Naive thymus-derived CD8-positive, alpha-beta T cell (primary cell): ENCODE measurements at places on chromosomes 7 and 10.

DNA sequence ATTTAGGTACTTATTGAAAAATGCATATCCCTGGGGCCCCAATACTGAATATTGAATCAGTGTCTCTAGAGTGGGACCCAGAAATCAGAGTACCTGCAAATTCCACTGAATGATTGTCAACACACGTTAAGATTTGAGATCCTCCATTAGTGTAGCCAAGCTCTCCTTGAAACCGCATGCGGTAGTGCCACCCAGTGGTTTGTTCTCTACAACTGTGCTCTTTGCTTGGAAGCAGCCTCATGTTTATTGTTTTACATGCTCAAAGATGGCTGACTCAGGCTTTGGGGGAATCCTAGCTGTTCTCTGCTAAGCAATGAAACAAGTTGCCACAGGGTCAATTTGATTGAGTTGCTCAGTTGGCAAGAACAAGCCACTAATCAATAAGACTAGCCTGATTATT, 340.2 kb upstream of the CELF2 start:
- no peak for DNase-seq

DNA sequence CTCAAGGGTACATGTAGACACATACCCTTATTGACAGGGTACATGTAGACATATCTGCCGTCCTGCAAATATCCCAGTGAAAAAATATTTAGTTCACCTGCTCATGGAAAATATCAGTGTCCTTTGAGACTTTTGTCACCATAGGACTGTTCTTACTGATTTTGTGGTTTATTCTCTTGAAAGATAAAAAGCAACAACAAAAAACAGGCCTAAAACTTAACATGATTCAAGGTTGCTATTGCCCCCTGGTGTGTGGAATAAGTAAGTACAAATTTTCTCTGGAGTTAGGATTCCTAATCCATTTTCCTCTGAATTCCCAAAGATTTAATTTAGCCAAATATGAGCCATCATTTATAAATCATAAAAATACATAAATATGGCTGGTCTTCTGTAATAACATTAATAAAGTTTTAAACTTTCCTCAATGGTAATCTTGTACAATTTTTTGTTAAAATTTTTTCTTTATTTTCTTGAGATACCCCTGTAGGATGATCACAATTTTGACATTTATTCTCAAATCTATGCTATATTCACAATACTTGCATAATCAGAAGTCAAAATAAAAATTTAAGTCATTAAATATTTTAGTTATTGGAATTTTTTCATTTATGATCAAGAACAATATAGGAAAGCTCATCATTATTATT, 741.4 kb upstream of the POT1 start:
- no peak for DNase-seq

DNA sequence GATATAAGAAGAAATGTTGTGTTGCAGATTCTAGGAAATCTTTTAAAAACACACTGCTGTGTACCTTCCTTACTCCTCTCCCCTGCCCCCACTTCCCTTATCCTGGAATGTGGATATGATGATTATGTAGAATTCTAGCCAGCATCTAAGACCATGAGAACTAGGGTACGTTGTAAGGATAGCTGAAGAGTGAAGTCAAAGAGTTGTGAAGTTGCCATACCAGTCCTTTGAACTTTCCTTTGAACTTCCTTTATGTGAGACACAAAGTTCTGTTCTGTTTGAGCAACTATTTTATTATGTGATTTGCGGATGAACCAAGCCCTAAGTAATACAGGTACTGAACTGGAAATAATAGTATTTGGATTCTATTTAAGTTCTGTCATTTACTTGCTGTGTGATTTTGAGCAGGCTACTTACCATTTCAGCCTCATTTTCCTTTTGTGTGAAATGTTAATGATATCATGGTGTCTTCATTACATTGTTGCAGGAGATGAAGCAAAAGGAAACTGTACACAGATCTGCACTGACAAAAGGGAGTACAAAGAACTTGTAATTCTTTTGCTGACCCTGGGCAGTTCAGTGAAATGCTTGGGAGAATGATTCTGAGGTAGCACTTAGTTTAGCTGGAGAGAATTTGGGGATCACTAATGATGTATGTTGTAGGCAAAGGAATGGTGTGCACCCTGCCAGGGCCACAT, 31.4 kb downstream of the RPA3 start:
- DNase-seq, result no peak

- no peak for DNase-seq
These were observed 55.8 kb downstream of the PRKG1 start for GRCh38 chr10:51129946-51130544.

DNA sequence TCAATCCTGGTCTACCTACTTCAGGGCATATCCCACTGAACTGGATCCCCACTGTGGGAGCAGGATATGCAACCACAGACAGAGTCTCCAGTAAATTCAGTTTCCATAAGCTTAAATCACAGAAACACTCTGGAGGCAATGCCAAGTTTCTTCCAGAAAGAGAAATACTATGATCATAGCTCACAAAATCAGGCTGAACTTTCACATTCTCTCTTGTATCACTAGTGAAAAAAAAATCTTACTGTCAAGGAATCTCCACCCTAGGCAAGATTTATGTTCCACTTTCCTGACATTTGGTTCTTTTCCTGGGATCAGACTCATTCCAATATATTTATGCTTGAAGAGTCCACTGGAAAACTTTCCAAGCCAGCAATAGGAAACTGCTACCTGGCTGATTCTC, 749.0 kb downstream of the SUGCT start:
- no peak for DNase-seq

DNA sequence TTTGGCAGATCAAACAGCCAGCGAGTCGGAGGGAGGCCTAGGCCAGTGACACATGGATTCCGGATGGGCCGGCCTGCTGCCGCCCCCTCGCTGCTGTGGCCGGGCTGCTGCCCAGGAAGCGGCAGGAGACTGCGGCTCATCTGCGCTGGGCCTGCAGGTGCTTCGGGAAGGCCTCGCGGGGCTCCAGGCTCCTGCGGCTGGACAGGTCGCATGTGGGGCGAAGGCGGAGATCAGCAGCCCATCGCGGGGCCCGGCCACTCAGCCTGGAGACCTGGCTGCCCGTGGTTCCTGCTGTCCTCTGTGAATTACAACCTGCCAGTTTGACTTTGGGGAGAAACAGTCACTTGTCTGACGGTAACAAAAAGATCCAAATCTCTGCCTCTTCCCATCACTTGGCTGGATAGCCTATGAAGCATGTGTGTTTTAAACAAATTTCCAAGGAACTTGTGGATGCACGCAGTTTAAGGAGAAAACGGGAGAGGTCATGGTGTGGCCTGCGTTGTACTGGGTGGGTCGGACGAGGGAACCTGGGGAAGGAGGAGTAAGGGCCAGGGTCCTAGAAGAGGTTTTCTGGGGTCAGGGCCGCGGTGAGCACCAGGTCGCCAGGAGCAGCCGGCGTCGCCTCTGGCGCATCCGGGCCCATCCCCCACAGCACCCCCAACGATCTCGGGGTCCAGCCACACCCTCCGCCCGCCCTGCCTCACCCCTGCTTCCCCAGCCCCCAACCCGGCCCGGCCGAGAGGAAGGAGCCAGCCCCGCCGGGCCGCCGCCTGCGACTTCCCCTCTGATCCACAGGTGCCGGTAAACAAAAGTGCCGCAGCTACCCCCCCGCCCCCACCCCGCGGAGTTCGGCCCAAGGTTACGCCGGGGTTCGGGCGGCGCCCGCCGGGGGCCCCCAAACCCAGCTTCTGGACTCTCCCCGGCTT, 1.6 kb downstream of the SPOCK2 start:
- peak; percentile 77 for DNase-seq

DNA sequence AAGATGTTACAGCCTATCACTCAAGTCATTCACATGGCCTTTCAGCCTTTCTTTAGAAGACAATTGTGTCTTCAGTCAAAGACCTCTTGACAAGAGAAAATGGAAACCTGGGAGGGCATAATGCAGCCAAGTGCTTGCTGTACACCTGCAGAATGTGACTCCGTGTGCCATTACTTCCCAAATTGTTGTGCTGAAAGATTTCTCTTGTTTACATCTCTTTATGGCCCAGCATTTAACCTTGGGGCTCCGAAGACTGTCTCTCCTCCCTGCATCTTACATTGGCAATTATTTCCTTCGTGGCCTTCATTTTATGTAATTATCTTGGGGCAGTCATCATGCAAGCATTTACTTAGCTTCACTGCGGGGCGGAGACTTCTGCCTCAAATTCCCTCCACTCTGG, 287.0 kb downstream of the TCF7L2 start:
- DNase-seq, result no peak

GRCh38 chr10:7998831-7999230, 55.7 kb upstream of the GATA3 start:
- no peak for DNase-seq

DNA sequence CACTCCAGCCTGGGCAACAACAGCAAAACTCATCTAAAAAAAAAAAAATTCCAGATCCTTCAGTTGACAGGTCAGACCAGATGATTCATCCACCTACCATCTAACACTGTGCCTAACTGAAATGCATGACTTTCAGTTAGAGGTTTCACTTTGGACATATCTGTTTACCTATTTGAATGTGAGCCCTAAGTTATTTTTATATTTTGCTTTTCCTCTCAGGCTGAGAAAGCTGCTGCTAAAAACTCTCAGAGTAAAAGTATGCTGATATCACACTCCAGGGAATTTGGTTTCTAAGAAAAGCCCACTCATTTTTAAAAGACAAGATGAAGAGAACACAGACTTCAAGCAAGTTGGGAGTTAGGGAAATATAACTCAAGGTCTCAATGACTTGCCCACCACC, 126.0 kb downstream of the SGMS1 start:
- DNase-seq, result no peak

DNA sequence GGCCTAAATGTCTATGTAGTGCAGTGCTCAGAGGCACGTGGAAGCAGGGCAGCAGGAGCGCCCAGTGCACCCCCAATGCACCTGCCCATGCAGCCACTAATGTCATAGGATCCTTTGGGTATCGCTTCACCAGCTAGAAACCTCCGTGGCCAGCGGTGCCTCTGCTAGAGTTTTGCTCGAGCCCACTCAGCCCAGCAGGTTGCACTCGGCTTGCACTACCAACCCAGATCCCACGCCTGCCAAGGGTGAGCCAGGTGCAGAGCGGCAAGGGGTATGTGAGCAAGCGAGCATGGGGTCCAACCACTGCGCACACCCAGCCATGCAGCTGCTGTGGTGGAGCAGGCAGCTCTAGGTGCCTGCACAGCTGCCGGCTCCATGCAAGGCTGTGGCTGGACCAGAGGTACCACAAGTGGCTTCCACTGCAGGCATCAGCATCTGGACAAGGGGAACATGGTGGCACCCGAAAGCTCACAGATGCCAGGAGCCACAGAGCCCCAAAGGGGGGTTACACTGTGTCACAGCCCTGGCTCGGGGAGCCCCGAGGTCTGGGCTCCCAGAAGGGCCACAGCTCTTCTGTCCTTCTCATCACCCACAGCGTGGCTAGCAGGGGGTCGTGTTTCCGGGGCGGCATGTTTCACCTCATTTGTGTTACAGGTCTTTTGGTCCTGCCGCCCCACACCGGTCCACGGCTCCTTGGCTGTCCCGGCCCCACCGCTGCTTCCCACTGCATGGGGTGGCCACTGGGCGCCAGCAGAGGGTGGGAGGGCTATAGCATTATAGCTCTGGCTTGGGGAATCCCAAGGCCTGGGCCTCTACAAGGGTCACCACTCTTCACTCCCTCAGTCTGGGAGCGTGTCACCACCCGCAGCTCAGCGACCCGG, 2.3 kb upstream of the NCAPG2 start:
- DNase-seq, result no peak

DNA sequence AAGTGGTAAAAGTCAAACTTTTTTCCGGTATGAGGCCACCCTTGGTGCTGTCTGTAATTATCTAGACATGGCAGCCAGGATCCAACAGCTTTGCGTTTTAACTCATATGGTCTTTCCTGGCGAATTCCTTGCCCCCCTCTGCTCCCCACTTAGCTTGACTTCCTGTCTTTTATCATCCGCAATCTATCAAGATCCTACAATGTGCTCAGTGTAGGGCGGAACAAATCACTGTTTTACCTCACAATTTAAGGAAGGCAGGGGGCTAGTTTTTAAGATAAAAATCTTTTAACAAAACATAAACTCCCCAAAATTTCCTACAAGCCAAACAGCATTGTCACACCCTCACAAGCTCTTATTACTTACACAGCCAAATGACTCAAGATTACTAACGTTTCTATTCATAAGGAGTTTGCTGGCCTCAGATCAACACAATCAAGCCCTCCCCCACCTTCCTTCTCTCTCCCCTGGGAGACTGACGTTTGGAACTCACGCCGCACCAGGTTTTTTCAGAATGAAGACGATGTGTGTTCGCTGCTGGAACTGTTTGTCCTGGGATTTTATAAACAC, 1.3 kb upstream of the CDK14 start:
- DNase-seq, result no peak

- DNase-seq, result no peak
These were observed 2.8 kb downstream of the TDRD1 start for GRCh38 chr10:114181971-114182370.

DNA sequence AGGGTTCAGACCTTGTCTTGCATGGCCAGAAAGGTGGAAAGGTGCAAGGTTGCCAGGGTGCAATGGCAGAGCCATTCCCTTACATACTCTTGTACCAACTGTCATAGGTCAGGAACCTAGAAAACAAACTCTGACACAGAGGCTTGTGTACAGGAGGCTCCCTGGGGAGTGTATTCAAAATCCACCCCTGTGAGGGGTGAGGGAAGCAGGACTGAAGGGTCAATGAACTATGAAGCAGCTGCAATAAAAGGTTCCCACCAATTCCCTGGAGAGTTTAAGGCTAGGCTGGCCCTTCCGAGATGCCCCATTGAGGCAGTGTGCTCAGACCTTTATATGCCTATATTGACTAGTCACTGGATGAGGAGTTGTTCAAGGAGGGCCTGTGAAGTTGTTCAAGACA, 13.9 kb upstream of the CUZD1 start:
- DNase-seq, result no peak

GRCh38 chr7:95200741-95201140, 123.6 kb downstream of the PON1 start:
- no peak for DNase-seq

- DNase-seq, result no peak
These were observed 77.4 kb upstream of the SEM1 start for GRCh38 chr7:96786998-96787395.

DNA sequence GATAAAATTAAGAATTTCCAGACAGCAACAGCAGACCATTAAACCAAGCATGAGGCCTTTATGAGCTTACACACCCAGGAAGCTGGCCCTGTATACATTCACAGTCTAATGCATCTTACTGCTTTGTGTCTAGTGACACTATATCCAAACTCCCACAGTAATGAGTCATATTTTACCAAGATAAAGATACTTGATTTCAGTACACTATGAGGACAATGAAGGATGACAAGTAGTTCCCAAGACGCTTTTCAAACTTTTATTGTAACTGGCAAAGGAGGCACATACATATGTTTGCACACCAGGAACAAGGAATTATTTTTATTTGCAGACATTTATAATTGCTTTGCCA, 148.0 kb downstream of the TSPAN12 start:
- no peak for DNase-seq
